CD4-positive, alpha-beta T cell treated with Interleukin-1 beta for 1 hour (primary cell): ENCODE measurements at places on chromosomes 16 and 17.

- DNase-seq: no peak
Measured at GRCh38 chr17:65346166-65346565, 209.0 kb downstream of the RGS9 start.

DNA sequence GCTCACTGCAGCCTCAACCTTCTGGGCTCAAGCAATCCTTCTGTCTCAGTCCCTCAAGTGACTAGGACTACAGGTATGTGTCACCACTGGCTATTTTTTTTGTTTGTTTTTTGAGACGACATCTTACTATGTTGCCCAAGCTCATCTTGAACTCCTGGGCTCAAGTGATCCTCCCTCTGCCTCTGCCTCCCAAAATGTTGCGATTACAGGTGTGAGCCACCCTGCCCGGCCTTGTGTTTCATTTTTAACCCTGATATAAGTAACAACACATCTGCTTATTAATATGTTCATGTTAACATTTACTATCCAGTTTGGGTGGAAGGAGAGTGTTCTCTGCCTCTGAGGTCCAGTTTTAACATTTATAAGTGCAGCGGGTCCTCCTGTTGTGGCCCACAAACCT lies 3.1 kb downstream of the FAM20A start:
- DNase-seq: no peak

DNA sequence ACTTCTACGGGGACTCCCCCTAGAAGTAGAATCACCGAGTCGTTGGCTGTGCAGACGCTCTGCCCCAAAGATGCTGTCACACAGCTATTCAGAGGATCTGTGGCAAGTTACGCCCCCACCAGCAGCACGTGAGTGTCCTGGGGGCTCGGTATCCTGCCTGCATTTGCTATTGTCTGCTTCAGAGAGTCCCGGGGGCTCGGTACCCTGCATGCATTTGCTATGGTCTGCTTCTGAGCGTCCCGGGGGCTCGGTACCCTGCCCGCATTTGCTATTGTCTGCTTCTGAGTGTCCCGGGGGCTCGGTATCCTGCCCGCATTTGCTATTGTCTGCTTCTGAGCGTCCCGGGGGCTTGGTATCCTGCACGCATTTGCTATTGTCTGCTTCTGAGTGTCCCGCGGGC lies 23.8 kb upstream of the ZNF469 start:
- DNase-seq: no peak

DNA sequence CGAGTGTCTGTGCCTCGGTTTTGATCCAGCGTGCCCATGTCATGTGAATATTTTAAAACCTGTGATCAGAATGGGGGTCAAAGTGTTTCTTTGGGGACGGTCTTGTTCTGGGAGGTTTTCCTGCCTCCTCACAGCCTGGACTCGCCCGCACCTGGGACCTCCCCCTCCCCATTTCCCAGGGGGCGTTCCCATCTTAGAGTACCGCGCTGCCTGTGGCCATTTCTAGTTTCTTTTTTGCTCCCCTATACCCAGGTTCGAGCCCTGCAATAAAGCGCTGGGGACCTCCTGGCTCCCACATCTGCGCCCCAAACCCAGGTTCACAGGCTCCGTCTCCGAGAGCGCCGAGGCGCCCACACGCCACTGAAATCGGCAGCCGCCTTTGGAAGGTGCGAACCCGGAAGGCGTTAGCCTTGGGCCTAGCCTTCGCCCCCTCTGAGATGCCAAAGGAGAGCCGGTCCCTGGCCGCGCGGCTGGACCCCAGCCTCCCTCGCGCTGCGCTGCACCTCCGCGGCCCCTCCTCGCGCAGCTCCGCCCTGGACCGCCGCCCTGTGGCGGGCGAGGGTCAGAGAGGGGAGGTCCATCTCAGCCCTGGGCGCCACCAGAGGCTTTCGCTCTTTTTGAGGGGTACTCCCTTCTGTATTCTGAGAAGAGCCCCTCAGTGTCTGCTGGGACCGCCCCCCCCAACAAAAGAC lies 1.7 kb downstream of the KCNJ12 start:
- DNase-seq: no peak

DNA sequence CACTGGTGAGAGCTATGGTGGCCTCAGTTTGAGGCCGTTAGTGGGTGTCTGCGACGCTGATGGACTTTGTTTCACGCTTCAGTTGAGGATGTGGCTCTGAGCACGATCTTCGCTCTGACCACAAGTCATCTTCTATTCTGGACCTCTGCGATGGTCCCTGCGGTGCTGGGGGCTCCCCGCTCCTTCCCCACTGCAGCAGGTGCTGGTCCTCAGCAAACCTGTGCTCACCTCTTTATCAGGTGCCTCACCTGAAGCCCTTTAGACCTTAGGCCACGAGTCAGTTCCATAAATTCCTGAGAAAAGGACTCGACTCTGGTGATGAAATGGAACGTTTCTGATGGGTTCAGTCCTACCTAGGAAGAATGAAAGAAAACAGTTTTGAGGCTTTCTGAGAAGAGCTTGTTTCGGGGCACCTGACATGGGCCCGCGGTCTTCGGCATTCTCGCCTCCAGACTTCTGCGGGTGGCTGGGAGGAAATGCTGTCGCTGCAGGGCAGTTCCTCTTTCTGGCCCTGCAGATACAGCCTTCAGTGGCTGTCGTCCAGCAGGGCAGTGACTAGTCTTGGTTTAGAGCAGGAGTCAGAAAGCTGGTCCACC lies 4.7 kb downstream of the KCTD5 start:
- peak; percentile 62 for DNase-seq

DNA sequence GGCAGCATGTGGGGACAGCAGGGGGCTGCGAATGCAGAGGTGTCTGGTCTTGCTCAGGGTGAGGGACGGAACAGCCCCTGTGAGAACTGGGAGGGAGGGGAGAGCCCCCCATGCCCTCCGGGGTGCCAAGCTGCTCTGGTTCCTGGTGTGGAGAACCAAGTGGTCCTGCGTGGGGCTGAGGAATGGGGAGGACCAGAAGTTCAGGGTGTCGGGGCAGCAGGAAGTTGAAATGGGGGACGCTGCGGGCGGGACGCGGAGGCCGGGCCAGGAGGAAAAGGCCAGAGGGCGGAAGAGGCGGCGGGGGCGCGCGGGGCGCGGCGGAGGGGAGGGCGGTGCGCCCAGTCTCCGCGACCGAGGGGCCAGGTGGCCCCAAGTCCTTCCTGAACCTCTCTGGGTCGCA lies 3.6 kb downstream of the ALDH3A1 start:
- DNase-seq: no peak

DNA sequence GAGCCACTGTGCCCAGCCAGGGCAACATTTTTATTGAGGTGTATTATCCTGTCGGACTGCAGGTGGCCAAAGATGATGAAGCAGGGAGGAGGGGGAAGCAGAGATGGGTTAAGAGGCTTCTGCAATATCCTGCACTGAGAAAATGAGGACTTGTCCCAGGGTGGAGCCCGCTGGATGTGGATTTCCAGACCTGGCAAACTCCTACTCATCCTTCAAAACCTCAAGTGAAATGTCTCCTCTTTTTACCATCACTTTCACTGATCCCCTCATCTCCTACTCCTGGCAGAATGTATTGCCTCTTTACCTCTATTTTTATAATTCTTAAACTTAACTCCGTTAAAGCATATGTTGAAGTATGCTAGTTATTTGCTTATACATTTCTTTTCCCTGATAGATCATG lies 60.9 kb downstream of the MGAT5B start:
- DNase-seq: no peak

DNA sequence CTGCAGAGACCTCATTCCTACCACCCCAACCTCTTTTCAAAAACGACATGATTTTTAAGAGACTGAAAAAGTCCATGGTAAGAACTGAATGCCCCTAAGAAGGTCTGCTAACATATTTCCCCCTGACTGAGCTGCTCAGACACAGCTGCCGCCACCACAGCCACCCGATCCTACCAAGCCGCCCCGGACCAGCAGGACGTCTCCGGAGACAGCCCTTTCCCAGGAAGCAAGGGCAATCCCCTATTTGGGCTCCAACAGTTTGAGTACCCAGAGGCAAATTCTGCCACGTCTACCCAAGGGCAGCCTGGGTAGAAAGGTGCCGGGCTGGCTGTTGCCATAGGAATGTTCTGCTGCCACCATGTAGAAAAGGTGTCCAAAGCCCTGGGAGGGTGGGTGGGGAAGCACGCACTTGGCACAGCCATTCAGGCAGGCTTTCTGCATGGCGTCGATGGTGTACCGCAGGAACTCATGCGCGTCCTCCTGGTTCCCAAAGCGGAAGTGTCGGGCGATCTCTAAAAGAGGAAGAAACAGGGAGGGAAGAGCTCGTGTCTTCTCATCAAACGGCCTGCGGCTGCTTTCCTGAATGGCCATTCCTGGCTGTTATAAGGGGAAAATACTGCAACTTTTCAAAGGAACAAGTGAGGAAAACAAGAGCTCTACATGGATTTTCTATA lies 13.6 kb downstream of the USP36 start:
- no peak for DNase-seq

DNA sequence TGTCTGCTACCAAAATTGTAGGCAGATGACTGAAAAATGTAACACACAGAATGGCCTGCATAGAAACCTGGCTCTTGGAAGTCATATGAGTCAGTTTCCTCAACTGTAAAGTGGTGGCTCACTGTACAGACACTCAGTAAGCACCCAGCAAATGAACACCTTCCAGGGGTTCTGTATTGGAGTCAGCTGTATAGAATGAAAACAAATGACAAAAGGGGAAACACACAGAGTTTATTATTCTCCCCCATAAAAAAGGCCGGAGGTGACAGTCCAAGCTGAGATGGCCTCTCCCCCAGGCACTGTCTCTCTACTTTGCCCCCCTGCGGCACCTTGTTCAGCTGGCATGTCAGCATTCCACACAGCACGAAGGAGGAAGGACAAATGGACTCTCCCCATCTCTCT lies 6.2 kb upstream of the MEOX1 start:
- DNase-seq: no peak

DNA sequence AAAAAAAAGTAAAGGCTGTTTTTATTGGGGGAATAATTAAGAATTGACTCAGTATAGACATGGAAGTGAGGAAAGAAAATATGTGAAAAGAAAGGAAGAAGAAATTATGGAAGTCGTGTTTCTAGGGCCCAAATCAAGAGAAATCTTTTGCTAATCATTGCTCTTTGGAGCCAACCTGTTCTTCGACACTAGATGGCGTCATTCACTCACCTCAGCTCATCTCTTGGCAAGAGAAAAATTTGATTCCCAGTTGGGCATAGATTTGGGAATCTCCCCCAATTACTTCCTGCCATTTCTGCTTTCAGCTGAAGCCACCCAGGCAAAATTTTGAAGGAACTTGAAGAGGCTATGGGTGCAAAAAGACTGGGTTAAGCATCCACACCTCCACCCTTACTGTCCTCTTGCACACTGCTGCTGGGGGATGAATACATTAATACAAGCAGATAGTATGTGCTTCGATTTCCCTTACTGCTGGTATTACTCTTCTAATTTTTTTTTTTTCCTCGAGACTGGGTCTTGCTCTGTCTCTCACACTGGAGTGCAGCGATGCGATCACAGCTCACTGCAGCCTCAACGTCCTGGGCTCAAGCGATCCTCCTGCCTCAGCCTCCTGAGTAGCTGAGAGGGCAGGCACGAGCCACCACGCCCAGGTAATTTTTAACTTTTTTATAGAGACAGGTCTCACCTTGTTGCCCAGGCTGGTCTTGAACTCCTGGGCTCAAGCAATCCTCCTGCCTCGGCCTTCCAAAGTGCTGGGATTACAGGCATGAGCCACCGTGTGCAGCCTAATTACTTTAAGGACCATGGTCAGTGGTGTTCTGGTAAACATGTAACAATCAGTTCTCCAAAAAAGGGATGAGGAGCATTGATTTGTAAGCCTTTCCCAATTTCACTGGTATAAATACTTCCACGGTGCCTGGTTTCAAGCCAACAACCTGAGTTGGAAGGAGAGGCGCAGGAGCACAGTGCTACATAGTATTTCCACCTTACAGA lies 13.5 kb downstream of the PSMD7 start:
- peak; percentile 39 for DNase-seq

DNA sequence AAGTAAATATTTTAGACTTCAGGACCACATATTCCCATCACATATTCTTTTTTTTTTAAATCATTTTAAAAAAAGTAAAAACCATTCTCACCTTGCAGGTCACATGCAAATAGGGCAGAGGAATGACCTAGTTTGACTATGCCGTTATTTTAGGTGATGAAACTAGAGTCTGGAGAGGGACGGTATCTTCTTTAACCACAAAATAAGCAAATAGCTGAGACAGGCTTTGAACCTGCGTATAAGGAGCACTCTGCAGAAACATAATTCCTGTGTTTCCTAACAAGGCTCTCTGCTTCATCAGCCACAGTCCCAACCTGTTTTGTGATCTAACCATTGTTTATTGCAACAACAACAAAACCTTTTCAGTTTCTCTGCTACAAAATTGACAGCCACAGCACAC lies 121.5 kb downstream of the PCTP start:
- DNase-seq: no peak

DNA sequence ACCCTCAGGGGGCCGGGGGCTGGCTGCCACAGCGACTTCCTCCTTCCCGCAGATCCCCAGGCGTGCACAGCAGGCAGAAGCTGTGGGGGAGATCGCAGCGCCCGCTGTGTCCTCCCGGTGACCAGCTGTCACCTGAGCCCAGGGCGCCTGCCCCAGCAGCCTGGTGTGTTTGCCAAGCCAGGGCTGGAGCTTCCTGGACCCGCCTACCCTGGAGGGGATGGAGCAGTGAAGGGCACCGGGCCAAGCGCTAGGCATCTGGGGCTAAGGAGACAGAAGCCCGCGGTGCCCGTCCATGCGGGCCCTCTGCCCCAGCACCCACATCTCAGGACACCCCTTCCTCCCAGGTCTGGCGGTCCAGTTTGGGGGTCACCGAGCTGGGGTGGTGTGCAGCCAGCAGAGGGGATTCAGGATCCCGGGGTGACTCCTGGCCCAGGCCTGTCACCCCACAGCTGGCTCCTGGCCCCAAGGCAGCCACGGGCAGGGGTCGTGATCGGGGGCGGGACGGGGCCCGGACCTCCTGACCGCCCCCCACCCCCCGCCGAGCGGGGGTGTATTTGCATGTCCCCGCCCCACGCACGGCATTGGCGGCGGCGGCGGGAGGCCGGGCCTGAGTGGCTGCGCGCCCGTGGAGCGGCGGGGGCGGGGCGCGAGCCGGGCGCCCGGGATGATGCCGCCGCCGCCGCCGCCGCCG lies at the start of gene RAB26:
TSS of gene RAB26 (plus strand) at position 645 of the 691 bp plus-strand sequence. CDS start 159 bp downstream, outside the sequence.
- DNase-seq: peak; percentile 59

GRCh38 chr17:8119581-8120519 lies 1.5 kb upstream of the ALOXE3 start:
- DNase-seq: peak; percentile 93

GRCh38 chr17:64289741-64290141 lies 26.7 kb upstream of the TEX2 start:
- DNase-seq: no peak
